ENCODE measurements at places on chromosomes 11 and 22.

DNA sequence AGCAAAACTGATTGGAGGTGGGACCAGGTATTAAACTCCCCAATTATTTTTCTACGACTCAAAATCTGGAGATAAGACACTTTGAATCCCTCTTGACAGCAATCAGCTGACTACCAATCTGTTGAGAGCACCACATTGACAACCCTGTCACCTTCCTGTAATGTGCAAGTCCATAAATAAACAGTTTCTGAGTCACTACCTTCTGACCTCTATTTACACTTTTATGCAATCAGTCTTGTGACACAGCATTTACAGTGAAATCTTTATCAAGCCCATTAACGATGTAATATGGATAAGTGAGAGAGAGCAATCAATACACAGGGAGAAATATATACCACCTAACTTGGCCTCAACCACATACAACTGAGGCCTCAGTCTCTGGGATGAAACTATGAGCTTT lies 283.7 kb upstream of the ANO5 start:
- DNase-seq = no peak

DNA sequence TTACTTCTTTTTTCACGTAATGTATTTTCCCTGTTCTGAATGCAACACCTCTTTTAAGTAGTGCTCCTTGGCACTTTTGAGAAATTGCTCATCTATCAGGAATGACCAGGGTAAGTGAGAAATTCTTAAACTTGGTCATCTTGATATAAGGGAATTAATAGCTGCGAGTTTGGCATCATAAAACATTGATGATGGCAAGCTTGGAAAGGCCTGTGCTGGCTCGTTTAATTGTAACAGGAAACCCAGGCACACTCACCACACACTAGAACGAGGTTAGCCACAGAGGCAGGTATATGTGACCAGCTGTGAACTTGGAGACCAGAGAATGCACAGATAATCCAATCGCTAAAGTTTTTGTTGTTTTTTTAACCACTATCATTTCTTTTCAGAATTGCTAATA lies 24.3 kb downstream of the FAM118A start:
- DNase-seq = no peak

DNA sequence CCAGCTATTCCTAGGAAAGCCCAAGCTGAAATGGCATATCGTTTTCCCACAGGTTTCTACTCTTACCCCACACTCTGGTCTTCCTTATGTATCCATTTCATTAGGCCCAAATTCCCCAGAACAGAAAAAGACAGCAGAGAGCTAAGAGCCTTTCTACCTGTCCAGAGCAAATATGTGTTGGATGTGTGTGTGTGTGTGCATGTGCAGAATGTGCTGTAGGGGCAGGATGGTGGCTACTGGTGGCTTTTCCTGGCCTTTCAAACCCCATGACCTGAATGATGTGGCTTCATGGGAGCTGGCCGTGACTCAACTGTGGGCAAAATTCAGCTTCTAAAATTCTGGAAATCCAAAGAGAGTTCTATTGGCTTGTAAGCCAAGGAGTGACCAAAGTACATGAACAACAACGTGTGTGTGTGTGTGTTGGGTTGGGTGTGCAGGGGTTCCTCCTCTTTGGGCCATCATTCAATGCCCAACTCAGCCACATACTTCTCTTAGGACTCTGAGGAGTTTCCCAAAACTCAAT lies 421.4 kb upstream of the CADM1 start:
- no peak for DNase-seq

DNA sequence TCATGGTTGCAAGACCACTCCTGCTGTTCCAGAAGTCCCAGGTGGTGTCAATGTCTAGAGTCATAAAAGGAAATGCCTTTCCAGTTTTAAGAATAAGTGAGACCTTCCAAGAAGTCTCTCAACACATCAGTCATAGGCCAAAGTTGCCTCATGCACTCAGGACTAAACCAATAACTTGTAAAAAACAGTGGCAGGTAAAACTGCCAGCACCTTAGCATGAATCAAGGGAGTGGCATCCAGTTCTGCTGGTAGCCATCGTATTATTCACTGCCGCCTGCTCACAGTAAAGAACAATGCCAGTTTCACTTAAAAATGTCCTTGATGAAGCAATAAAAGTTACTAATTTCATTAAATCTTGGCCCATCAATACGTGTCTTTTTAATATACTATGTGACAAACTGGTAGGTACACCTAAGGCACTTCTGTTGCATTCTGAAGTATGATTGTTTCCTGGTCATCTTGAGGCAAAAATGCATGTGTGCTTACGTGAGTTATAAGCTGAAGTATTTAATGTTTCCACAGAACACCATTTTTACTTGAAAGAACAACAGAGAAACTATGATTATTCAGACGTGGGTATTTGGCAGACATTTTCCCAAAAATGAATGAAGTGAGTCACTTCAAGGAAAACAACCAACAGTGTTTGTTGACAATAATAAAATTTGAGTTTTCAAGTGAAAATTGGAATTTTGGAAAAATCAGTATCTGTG lies 125.2 kb upstream of the SNX19 start:
- no peak for DNase-seq

DNA sequence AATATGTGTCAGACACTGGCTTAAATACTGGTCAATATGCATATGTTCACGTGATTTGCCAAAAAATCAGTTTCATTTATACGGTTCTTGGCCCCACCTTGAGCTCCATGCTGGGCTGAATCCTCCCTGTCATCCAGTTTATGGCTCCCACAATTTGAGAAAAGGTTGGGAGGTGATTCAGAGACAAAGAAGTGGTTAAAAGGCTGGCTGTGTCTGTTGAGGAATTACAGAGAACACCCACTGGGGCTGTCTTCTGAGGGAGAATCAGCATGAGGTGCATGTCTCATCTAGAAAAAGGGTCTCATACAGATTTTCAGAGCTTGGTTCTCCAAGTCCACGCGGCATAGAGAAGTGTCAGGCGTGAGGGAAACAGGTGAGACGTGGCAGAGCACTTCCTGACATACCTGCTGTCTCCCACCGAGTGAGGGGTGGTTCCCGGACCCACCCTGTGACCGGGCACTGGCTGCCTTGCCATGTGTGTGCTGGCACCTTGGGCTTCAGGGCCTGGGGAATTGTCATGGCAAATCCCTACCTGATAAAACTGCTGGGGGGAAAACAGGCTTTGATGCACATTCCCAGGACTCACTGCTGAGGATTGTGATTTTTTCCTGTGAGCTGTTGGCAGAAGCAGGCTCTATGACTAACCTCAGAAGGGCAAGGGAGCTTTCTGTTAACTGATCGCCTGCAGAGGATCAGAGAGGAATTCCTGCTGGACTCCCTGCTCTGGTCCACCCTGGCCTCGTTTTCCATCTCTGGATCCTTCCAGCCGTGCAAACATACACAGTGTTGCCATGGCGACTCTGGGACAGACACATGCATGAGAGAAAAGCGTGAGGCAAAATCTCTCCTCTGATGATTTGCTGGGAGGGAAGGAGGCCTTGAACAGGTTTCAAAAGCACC lies 223.6 kb downstream of the ADAMTS15 start:
- DNase-seq = no peak

DNA sequence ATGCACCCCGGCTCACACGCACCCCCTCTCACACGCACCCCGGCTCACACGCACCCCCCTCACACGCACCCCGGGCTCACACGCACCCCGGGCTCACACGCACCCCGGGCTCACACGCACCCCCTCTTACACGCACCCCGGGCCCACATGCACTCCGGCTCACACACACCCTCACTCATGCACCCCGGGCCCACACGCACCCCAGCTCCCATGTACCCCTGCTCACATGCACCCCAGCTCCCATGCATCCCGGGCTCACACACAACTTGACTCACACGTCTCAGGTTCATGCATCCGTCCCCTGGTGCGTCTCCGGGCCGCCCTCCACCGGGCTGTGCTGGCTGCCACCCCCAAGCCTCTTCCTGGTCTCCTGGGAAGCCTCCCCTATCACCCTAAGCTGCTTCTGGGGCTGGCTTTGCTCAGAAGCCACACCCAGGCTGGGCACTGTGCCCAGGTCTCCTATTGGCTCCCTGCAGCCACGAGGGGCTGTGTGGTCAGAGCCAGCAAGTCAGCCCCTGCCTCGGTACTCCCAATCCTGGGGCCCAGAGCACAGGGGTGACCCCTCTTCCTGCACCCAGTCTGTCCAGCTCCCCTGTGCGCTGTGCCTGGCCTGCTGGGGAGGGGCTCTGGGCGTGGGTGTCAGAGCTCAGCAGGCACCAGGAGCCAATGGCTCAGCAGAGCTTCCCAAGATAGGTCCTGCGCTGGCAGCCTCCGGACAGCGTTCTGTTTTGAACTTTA lies 16.9 kb downstream of the TSPAN4 start:
- DNase-seq = peak; percentile 53

GRCh38 chr11:94525546-94526324 lies 13.5 kb downstream of the C11orf97 start:
- peak; percentile 78 for DNase-seq

DNA sequence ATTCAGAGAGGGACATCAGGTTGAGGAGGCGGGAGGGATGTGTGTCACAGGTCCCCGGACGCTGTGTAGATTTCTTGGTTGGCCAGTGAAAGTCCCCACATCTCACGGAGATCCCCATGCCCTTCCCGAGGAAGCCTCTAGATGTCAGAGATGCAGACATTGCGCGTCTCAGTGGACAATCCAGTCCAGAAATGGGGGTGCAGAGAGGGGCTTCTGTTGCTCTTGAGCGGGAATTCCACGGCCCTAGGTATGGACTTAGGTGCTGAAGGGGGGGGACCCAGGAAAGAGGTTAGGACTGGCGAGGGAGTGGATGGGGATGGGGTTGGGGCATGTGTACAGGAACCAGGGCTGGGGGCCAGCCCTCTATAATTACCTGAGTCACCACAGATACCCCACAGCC lies 7.0 kb downstream of the THY1 start:
- DNase-seq = no peak

- no peak for DNase-seq
Measured at GRCh38 chr11:69521457-69521856, 40.0 kb downstream of the LINC01488 start.

GRCh38 chr11:118398791-118399559 lies 2.4 kb upstream of the ATP5MG start:
- no peak for DNase-seq

- no peak for DNase-seq
Measured at GRCh38 chr22:28023774-28024173, 104.7 kb upstream of the PITPNB start.

- DNase-seq = no peak
Measured at GRCh38 chr11:130672911-130673310, 224.5 kb downstream of the ADAMTS15 start.

DNA sequence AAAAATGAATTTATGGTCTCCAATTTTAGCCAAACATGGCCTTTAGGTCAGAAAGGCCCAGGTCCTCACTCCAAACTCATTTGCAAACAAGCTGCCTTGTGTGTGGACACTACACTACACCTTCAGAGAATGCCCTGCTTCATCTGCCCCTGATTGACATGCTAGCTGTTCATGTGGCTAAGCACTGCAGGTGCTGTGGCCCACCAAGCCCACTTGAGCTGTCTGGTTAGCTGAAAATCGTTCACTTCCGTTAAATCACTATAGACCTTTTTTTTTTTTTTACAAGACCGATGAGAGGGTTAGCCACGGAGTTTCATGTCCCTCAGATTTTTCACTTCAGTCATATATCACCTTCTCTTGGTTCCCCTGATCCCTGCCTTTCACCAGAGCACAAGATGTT lies 39.3 kb downstream of the NF2 start:
- no peak for DNase-seq

- no peak for DNase-seq
Measured at GRCh38 chr22:40572976-40573375, 63.5 kb downstream of the MRTFA start.

All from pons (tissue), 1 donor.